Activated T-helper 1 cell treated with anti-CD3 and anti-CD28 coated beads, Interleukin-2, amount 50 U/mL, for 16 hours (primary cell): ENCODE measurements at places on chromosomes 2 and 18.

- DNase-seq: no peak
These were observed 216.0 kb downstream of the DSEL start for GRCh38 chr18:67300498-67300897.

DNA sequence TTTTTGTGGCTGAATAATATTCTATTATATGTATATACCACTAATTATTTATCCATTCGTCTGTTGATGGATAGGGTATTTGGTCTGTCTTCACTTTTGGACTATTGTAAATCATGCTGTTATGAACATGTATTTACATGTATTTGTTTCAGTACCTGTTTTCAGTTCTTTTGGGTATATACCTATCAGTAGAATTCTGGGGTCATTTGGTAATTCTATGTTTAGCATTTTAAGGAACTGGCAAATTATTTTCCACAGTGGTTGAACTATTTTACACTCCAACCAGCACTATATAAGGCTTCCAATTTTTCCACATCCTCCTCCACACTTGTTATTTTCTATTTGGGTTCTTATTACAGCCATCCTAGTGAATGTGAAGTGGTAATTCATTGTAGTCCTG, 12.4 kb upstream of the TANK start:
- no peak for DNase-seq

GRCh38 chr2:42918671-42919318, 126.4 kb upstream of the HAAO start:
- no peak for DNase-seq

DNA sequence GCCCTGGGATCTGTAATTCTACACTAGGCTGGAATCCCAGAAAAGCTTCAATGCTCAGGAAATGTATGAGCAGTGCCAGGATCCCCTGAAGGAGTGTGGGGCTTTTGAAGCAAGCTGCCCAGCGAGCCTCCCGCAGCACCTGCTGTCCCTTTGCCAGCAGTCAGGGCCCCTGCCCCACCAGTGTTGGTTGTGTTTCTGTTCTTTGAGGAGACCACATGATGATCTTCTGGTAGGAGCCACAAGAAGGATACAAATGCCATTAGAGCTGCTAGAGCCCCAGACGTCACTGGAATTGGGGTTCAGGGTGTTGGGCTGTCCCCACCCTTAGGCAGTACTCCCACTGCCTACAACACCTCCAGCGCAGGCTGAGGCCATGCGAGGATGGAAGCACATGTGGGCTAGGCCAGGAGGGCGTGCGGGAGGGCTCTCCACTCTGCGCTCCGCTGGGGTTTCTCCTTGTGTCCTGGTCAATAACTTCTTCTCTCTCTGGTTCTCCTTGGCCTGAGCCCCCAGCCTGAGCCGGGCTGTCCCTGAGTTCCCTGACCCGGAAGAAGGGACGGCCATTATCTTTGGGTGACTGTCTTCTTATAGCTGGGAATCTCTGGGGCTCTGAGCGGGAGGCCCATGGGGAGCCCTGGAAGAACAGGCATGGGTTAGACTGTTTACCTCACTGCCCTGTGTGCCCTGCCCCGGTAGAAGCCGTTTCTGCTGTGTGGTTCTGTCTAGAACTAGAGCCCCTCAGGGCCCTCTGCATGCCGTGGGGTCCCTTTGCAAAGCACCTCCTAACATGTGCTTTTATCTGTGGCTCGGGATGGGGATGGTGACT, 73.9 kb downstream of the LRRFIP1 start:
- no peak for DNase-seq

DNA sequence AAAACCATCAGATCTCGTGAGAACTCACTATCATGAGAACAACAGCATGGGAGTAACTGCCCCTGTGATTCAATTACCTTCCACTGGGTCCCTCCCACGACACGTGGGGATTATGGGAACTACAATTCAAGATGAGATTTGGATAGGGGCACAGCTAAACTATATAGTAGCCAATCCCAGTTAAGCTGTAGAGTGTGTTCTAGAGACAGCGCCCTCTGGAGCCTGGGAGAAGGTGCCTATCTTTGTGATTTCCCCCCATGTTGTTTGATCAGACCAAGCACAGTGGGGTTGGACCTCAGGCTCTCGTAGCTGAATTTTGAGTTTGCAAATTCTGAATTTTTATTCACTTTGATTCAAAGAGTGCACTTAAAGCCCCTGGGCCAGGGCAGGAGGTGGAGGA, 108.2 kb upstream of the TWIST2 start:
- no peak for DNase-seq

DNA sequence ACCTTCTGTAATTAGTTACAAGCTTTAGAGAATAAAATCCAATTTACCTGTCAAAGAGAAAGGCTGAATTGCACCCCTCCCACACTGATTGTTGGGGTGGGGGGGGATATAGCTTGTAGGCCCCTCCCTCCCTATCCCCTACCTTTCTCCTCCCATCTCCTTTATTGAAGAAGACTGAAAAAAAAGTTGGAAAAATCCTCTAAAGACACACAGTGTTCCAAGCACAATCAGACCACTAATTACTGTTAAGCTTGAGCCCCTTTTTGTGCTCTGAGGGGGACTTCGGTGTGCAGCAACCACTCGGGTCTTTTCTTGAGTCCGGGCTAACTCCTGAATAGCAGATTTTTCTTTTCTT, 43.0 kb upstream of the FZD5 start:
- no peak for DNase-seq

DNA sequence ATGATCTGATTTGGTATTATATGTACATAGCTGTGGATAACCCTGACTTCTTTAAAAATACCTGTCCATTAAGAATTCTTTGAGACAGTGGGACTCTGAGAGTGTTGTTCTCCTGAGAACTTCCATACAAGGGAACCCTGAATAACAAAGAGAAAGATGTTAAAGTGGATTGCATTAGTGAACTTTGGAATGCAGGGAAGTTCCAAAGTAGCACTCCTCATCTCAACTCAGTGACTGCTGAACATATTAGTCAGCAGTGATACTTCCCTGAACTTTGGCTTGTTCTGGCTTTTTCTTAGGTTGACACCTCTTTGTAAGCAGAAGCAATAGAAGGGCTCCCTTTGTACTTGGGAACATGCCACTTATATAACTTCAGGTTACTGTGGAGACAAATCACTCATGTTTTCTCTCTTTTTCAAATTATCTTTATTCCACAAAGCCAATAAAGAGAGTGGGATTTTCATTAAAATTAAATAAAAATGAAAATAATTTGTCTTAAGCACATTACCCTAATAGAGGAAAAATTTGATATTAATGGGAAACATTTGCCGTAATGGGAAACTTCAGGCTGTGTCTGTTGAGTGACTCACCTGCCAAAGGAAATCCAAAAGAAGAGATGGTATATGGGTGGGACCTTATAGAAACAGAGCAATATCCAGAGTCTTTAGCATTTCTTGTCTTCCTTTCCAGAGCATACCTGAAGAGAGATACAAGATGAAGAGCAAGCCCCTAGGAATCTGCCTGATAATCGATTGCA, 33.3 kb downstream of the CFLAR start:
- DNase-seq: no peak

- DNase-seq: no peak
These were observed 33.7 kb upstream of the ZNF516 start for GRCh38 chr18:76528477-76529432.

- DNase-seq: no peak
These were observed 19.1 kb downstream of the MAL start for GRCh38 chr2:95044601-95045000.

DNA sequence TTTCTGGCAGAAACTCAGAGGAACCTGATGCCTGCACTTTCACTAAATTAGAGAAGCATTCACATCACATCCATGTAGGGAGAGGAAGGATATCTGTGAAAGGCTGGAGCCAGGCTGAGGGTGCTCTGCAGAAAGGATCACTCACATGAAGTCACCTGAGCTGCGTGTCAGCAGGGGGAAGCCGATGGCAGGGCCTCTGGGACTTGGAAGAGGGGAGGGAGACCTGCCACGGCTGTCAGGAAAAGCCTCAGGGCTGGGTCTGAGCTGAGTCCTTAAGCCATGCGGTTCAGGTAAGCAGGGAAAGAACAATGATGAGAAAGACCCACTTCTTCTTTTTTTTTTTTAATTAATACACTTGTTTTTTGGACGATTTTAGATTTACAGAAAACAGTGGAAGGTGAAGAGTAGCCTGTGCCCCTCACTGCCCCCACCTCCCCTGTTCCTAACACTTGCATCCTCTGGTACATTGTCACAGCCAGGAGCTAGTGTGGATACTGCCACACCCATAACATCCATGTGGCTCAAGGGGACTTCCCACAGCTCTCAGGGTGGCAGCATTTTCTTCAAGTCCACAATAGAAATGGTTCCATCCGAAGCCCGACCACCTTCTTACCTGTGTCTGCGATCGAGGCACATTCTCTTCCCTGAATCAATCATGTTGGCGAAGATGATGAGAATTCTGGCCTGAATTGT, 156.5 kb upstream of the TPO start:
- no peak for DNase-seq
